ENCODE measurements at places on chromosomes 4 and X.

DNA sequence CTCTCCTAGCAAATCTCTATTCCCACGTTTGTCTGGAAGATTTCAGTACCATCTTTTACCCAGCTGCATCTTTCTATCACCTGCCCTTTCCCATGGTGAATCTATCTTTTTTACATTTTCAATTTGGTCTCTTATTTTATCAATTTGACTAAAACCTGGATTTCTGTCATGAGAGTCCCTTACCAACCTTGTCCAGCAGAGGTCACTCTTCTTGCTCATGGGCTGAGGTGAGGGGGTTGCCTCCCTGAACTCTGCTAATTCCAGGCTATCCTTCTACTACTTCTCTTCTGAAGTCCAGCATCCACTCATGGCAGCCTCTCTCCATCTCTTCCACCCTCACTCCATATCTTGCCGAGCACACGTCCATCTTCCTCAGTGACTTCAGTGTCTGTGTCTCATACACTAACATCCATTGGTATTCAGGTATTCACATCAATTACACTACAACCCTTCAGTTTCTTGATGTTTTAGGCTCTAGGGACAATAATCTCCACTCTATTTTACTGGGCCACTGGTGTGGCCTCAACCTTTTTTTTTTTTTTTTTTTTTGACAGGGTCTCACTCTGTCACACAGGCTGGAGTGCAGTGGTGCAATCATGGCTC is 17.8 kb upstream of the ZNF827 start:
- DNase-seq = no peak

DNA sequence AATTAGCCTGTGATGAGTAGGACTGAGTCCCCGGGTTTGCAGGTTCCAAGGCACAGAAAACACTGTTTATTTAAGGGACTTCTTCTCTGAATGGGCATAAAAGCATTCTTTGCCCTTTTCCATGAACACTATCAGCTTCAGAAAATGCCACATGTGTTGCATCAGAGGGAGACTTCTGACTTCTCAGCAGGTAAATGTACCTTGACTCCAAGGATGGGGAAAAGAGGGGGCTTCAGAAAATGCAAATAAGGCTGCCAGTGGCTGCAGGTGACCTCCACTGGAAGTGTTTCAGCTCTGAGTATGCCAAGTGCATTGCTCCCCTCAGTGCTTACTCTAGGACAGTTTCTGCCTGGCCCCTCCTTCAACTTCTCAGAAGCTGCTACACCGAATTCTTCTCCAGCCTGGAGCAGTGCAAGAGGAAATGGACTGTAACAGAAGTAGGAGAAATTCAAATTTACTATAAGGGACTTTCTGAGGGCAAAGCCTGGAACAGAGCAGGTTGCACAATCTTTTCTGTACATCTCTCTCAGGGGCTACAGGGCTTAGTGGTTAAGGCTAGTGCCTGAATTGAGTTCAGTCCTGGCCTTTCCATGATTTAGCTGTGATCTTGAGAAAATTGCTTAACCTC is 233.2 kb downstream of the PTTG2 start:
- no peak for DNase-seq

- no peak for DNase-seq
Measured at GRCh38 chr4:24655326-24655725, 71.0 kb upstream of the DHX15 start.

GRCh38 chrX:13283512-13283911 is 36.3 kb downstream of the ATXN3L start:
- no peak for DNase-seq

DNA sequence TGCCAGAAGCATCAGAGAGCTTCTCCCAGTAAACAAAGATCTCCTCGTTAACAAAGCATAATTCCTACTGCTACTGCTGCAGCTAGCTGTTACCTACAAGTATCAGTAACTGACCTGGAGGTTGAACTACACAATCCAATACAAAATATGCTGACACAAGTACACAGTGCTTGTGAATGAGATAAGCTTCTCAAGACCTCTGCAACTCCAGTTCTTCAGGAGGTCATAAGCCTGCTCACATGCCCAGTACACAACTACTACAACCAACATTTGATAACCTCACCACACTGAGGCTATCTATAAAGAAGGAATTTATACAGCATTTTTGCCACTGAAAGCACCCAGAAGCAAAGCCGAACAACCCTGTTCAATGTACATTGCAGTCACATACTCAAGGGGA is 66.7 kb upstream of the SMARCAD1 start:
- DNase-seq = no peak

GRCh38 chr4:138650929-138651448 is 364.6 kb upstream of the NOCT start:
- no peak for DNase-seq

DNA sequence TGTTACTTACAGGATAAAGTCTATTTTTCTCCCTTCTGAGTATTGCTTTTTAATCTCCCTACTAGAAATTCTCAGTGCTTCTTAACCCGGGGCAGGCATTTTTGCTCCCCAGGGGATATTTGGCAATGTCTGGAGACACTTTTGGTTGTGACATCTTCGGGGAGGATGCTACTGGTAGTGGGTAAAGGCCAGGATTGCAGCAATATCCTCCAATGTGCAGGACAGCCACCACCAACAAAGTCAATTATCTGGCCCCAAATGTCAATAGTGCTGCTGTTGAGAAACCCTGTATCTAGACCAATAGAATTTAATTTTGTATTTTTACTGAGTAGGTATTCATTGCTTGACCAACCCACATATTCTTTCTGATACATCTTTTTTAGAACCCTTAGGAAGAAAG is 669.5 kb upstream of the MAGEB2 start:
- no peak for DNase-seq

- DNase-seq = no peak
Measured at GRCh38 chr4:122906859-122907305, 15.5 kb downstream of the NUDT6 start.

- DNase-seq = no peak
Measured at GRCh38 chrX:76977452-76977851, 469.7 kb upstream of the FGF16 start.

GRCh38 chrX:39928704-39929378 is 168.9 kb downstream of the BCOR start:
- no peak for DNase-seq

All from occipital lobe (tissue), 3 donors.